ENCODE measurements at places on chromosomes 2 and 18. TPM values are rescaled to one million over a fixed set of nuclear protein-coding genes. Genes with fewer than 3 reads are reported as not detected.

The RNF125 gene
- total RNA-seq: 1.9 TPM

The SOWAHC gene
- 34.1 TPM for total RNA-seq

The DSC3 gene
- total RNA-seq: 0.31 TPM

The IL36RN gene
- not detected for total RNA-seq

The ITGB6 gene
- total RNA-seq: not detected

The CXCR2 gene
- total RNA-seq: not detected

The PCARE gene
- total RNA-seq: not detected

The CYBRD1 gene
- total RNA-seq: 5.6 TPM

The ADAM23 gene
- 37.2 TPM for total RNA-seq

The CIB4 gene
- total RNA-seq: not detected

The PFN4 gene
- 1.6 TPM for total RNA-seq
